ENCODE measurements at places on chromosomes 5 and 9.

GRCh38 chr5:160506006-160507004 lies 84.7 kb downstream of the PTTG1 start:
- DNase-seq, result no peak

DNA sequence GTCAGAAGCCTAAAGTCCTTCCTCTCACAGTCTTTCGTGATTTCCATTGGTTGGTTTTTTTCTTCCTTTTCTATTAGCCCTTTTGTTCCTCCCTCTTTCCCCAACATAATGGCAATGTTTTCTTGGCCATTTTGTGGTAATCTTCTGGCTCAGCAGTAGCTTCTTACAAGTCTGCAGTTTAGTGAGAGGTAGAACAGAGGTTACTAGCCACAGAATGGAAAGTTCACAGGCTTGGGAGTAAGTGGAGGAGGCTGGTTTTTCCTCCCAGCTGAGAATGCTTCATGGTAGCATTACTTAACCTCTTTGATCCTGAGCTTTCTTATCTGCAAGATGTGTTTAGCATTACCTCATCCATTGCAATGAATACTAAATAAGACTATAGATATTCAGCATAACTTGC lies 346.9 kb downstream of the NFIB start:
- no peak for DNase-seq

DNA sequence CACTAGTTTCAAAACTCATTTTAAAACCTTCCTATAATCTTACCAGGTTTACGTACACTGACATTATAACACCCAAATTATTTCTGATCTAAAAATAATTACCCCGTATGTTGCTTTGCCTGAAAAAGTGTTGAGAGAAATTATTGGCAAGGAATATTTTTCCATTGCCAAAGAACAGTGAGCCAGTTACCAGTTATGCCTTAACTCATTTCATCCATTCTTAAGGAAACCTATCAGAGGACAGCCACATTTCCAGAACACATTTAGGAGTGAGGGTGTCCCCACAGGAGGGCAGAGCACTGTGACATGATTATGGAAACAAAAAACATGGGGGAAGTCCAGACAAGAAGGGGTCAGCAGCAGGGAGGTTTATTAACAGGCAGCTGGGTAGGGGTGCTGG lies 52.2 kb downstream of the GABBR2 start:
- no peak for DNase-seq

DNA sequence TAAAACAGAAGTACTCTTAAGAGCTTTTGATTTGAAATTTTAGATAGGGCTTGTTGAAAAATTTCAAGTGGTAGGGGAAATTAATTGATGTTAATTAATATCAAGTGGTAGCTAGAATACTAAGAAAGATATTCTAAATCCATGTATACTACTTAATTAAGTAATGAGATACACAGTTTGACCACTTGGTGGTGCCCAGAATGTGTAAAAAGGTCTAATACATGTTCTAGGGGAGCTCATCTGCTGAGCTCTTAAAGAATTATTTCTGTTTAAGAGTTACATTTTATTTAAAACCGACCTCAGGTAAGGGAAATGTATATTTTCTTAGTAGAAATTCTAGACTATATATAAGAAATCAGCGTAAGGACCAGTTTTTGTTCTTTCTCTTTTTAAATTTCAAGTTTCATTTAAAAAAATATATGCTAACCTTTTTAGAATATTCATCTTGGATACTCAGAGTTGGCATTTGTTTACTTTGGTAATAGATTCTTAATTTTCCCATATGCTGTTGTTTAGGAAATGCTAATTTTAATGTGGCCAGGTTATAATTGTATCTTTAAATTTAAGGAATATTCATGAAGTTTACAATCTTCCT lies 61.5 kb downstream of the LNPEP start:
- no peak for DNase-seq

GRCh38 chr9:81737871-81738507 lies 48.6 kb upstream of the TLE1 start:
- no peak for DNase-seq

GRCh38 chr5:136123236-136123768 lies 9.3 kb upstream of the SMAD5 start:
- no peak for DNase-seq

- DNase-seq, result no peak
Observed at GRCh38 chr9:116493183-116493860, 193.8 kb upstream of the TRIM32 start.

- DNase-seq, result no peak
Observed at GRCh38 chr5:16234598-16234997, 55.0 kb upstream of the MARCHF11 start.

DNA sequence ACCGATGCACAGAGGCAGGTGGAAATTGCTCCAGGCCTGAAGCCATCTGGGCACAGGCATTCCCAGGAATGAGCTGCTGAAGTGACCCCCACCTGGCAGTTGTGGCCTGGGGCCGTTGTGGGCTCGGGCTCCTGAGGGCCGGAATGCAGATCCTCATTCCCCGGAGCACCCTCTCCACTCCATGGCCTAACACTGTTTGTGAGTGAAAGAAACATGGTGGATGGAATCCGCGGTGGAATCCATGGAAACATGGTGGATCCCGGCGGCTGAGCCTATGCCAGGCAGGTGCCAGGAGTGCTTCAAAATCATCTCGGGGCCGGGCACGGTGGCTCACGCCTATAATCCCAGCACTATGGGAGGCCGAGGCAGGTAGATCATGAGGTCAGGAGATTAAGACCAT lies 3.6 kb upstream of the SARDH start:
- no peak for DNase-seq

DNA sequence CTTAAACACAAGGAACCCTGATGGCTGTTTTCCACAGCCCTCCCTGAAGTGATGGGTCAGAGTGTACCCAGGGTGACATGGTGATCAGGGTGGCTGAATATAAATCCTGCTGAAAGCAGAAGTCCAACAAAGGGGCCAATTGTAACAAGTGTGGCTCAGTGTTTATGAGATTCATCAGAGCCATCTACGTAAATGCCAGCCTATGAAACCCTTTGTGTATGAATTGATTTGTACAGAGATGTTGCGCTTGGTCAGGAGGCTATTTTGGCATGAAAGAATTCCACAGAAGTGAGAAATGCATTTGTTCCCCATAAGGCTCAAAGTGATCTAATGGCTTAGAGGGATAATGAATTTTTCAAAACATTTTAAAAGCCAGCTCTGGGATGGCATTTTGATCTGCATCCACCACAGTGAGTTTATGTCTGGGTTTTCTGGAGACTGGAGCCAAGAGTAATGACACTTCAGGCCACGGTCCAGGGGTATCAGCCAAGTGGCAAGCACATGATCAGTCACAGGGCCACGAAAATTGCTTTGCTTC lies 12.4 kb downstream of the PRUNE2 start:
- DNase-seq, result no peak

DNA sequence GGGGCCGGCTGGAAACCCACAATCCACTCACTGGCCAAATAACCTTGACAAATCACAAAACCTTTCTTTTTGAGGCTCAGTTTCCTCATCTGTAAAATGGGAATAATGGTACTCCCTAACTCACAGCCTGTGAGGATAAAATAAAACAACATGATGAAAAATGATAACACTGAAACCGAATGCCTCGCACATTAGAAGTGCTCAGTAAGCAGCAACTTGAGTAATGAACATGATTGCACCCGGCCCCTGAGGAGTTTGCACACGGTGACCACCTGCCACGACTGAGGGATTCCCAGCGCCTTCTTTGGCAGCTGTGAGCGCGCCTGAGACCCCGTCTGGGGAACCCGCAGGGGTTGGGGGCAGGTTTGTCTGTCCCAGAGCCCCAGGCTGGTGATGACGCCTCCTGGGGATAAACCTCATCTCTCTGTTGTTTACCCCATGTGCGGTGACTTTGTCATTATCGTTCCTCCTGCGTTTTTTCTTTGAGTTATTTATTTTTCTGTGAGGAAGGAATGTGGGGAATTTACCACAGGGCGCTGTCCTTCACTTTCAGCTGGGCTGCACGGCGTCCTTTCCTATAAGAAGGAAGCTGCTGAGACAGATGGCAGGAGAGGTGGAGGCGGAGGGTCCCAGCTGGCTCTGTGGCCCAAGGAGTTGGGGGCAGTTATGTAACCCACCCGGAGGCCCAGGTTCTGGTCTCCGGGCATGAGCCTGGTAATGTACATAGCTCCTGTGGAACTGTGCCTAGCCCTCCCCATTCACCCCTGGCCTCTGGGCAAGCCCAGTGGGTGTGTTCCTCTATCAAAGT lies 3.0 kb upstream of the SYNPO start:
- DNase-seq, result no peak

DNA sequence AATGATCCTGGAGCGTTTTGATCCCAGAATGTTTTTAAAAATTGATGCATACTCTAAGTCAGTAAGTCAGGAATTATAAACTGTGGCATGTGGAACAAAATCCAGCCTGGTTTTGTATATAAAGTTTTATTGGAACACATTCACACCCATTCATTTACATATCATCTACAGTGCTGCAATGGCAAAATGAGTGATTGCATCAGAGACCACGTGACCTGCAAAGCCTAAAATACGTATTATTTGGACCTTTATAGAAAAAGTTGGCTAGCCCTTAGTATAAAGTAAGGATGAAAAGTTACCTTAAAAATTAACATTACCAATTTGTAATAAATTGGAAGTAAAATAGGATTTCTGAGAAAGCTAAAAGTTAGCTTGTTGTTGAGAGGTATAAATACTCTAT lies 95.0 kb downstream of the PCSK5 start:
- no peak for DNase-seq

GRCh38 chr9:6367128-6367890 lies 39.1 kb downstream of the TPD52L3 start:
- DNase-seq, result no peak

DNA sequence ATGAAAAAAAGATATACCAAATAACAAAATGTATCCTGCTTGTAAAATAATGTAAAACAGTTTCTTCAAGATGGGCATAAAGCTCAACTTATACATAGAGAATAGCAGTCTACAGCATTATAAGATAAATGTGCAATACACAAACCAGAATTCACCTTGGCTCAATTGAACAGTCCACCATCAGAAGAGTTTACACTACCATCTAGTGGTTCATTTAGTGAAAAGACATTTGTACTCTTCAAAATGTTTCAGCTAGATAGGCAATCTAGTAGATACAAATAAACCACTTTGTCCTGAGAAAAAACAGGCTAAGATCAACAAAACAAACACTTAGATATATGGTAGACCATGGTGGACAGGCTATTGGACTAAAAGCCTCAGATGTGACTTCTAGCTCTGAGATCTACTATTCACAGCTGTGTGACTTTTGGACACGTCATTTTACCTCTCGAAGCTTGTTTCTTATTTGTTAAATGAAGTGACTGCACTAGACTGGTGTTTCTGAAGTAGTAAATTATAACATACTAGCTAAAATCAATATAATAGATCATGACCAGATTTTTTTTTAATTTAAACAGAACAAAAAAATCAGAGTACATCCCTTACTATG lies 22.1 kb upstream of the TPD52L3 start:
- DNase-seq, result no peak

DNA sequence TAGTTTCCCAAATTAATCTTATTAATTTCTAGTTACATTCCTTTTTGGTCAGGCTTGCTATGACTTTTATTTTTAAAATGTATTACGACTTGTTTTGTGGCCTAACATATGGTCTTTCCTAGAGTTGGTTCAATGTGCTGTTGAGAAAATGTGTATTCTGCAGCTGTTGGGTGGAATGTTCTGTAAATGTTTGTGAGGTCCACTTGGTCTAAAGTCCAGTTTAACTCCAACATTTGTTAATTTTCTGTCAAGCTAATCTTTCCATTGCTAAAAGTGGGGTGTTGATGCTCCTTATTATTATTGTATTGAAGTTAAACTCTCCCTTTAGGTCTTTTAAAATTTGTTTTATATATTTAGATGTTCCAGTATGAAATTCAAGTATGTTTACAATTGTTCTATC lies 1010.8 kb upstream of the EDIL3 start:
- DNase-seq, result no peak

GRCh38 chr9:110214090-110214489 lies 6.1 kb upstream of the C9orf152 start:
- no peak for DNase-seq

GRCh38 chr5:83035373-83036100 lies 41.7 kb downstream of the TMEM167A start:
- no peak for DNase-seq

DNA sequence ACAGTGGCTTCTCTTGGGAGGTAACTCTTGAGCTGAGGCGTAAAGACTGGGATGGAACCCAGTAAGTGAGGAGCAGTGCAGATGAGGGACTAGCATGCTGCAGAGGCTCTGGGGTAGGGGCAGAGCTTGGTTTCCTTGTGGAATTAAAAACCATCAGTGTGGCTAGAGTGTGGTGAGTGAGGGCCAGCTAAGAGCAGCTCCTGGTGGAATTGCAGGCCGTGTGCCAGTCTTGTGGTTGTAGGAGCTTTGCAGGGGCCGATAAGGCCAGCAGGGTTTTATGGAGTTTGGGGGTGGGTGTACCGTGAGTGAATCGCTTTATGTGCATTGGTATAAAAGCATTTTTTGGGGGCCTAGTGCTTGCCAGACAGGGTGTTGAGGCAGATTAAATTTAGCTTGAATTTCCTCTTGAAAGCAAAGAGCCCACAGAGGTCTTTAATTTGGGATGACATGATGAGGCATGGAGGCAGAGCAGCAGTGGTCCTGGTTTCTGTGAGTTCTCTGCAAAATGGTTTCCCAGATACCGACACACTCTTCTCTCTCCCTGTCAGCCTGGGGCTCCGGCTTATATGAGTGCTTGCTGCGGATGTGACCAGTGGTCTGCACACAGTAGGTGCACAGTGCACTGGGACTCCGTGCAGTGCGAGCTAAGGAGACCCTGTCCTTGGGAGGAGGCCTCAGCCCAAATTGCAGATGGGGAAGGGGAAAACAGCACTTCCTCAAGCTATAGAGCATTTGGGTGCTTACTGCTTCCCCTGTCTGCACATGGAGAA lies 176.4 kb upstream of the PITX1 start:
- no peak for DNase-seq

DNA sequence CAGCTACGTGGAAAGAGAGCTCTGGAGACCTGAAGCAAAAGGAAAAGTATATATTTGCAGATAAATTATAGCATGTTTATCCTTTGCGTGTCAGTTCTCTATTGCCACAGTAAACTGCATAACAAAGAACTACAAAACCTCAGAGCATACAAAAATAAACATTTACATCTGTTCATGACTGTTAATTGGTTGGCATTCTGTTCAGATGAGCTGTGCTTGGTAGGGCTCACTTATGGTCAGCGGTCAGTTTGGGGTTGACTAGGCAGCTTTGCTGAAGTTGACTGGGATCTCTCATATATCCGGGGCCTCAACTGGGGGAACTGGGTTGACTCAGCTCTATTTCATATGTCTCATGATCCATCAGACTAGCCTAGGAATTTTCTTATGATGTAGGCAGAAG lies 257.7 kb downstream of the TLE1 start:
- no peak for DNase-seq

GRCh38 chr5:149441194-149441753 lies 62.2 kb upstream of the IL17B start:
- no peak for DNase-seq

DNA sequence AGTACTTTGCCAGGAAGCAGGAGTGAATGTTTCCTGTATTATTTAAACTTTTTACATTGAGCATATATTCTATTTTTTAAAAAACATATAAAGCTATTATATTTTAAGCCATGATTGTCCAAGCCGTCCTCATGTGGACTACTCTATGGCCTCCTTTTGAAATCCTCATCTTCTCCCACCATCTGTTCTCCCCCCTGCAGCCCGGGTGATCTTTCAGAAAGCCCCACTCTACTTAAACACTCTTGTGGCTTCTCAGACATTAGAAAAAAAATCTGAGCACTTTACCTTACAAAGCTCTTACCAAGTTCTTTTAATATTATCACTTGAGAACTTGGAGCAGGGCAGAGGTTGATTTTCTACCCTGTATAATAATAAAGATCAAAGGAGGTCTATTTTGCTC lies 95.4 kb downstream of the CAVIN4 start:
- DNase-seq, result no peak

GRCh38 chr9:16544842-16545241 lies 325.6 kb downstream of the BNC2 start:
- DNase-seq, result no peak
